Activated CD4-positive, alpha-beta T cell treated with anti-CD3 and anti-CD28 coated beads, Interleukin-2, Interleukin-4, amounts not matched to agents 100 ng/mL and 50 ng/mL, durations not matched to agents 16 hours and 8 hours (primary cell): ENCODE measurements at places on chromosomes 4 and X.

GRCh38 chr4:107791902-107792301, 32.8 kb upstream of the SGMS2 start:
- DNase-seq, result no peak

DNA sequence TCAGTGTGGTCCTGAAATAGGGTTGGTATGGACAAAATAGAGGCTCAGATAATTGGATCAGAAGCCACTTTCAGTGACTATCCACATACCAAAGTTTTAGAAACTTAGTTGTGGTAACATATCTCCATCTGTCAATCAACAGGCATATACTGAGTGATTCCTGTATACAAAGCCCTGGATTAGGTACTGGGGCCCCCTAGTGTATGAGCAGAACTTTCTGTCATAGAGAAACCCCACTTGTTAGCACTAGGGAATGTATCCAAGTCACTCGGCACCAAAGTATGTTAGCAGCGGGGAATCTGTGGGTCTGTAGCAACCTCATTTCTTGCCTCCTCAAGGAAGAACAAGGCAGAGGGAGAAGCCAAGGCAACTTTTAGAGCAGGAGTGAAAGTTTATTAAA, 50.7 kb downstream of the MAP7D3 start:
- peak; percentile 31 for DNase-seq

DNA sequence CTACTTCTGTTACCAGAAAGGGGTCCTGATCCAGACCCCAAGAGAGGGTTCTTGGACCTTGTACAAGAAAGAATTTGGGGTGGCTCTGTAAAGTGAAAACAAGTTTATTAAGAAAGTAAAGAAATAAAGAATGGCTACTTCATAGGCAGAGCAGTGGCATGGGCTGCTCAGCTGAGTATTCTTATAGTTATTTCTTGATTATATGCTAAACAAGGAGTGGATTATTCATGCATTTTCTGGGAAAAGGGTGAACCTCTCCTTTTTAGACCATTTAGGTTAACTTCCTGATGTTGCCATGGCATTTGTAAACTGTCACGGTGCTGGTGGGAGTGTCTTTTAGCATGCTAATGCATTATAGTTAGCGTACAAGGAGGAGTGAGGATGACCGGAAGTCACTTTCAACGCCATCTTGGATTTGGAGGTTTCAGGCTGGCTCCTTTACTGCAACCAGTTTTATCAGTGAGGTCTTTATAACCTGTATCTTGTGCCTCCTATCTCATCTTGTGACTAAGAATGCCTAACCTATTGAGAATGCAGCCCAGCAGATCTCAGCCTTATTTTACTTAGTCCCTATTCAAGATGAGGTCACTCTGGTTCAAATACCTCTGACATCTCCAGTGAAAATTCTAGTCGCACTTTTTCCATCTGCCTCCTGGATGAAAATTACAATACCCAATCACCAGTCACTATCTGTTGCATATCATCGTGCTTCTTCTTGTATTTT, 15.5 kb upstream of the TDO2 start:
- no peak for DNase-seq

GRCh38 chrX:11954176-11954575, 184.1 kb upstream of the FRMPD4 start:
- no peak for DNase-seq

DNA sequence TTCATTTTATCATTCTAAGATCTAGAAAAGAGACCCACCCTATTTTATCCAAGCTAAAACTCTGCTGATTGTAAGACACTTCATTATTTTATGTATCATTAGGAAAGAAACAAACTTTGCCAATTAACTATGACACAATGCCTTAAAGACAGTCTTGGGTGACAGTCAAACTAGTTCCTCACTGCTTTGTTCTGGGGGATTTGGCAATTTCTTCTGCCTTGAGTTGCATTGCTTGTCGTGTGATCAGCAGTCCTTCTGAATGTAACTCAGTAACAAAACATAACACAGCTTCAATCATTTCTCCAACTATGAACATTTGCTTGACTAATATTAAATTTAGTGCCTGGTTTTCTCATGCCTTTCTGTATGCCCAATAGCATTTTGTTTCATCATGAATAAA, 577.9 kb upstream of the DIPK2B start:
- DNase-seq, result no peak

DNA sequence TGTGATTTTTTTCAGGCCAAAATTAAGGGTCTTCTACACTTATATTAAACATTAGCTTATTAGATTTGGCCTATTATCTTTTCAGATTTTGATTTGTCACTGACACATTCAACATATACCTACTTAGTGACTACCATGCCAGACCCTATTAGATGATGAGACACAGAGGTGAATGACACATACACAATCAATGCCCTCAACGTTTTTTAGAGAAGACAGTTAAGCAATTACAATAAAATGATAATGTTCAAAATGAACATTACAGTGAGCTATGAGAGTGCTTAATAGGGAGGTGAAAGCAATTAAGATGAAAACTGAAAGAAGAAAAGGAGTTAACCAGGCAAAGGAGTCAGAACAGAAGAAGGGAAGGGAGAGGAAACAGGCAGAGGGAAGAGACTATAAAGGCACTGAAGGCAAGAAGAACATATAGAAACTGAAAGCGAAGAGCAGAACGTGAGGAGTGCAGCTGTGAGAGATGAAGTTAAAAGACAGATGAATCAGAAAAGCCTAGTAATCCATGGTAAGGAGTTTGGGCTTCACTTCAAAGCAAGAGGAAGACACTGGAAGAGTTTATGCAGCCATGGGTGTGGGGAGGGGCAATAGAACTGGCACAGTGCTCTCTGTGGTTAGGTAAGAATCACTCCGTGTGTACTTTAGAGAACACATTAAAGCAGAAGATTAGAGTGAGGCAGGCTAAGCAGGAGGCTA, 119.0 kb downstream of the REELD1 start:
- DNase-seq, result peak; percentile 48

DNA sequence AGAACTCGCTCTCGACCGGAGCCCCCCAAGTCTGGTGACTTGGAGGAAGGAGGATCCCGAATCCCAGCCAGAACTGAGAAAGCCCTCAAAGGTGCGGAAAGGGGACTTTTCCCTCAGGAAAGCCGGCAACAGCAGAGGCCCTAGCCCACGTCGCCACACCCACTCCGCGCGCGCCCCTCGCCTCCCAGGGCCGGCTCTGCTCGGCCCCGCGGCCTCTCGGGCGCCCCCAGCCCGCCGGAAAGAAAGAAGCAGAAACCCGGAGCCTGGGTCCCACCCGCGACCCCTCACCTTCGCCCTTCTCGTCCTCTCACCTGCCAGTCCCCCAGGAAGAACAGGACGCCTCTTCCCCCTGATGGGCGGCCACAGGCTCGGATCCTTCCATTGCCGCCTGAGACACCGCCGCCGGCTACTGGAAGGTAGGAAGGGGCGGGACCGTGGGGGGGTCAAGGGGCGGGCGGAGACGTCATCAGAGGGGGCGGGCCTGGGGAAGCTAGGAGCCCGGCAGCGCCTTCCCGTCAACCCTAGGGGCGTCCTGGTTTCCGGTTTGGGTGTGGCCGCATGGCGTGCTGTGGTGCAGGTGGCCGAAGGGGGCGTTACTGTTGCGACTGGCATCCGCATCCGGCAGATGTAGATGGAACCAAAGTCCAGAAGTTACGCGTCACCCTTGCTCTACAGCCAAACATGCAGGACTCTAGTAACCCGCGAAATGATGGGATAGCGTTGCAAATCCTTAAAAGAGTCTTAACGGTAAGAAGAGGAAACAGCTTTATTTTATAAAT, at the start of gene UBA6:
UBA6 (minus strand) TSS at position 418 of the 779 bp plus-strand sequence; CDS start at position 382, 36 bp downstream.
- peak; percentile 97 for DNase-seq

DNA sequence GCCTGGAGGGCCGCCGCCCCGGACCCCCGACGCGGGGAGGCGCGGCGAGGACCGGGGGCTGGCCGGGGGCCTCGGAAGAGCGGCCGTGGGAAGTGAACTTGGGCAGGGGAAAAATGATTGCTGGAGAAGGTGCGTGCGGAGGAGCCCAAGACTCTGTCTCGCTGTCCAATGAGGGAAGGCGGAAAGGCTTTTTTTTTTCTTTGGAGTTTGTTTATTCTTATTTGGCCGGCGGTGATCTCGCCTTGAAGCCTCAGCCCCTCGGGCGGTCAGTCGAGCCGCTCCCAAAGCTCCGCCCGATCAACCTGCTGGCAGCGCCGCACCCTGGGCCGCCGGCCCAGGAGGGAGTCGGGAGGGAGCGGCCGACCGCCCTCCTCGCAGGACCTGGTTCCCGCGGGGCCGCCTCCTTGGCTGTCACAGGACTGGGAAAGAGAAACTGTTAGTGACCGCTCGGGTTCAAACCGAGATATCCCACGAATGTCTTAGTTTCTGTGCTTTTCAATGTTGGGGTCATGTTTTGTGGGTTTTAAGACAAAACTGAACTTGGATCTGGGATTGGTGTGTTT, 2.5 kb downstream of the CPEB2 start:
- DNase-seq, result peak; percentile 50

DNA sequence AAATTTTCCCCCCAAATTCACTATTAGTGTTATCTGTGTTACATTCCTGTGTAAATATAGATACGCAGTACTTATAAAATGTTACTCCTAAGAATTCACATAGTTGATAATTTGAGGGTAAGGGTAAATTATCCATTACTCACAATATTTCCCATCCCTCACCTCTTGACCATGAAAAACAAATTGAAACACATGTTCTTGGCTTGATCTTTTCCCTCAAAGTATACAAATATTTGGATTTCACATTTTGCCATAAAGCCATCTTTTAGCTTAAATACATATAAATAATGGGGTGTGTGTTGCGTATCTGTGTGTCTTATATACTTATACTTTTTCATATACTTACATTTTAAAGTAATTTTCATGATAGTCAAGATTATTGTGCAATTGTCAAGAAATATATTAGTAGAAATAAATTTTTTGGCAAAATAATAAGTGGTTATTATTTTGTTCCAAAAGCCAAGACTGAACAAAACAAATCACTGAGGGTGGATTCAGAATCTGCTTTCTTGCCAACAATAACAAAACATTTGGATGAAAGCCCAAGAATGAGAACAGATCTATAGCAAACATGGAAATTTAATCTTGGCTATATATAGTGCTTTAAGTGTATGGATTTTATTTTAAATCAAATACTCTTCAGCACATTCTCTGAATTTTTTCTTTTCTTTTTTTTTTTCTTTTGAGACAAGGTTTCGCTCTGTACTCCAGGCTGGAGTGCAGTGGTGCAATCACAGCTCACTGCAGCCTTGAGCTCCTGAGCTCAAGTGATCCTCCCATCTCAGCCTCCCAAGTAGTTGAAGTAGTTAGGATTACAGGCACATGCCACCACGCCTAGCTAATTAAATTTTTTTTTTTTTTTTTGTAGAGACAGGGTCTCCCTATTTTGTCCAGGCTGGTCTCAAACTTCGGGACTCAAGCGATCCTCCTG, 48.5 kb upstream of the PRSS48 start:
- DNase-seq, result no peak

GRCh38 chr4:14524276-14524675, 478.0 kb upstream of the CPEB2 start:
- no peak for DNase-seq

- no peak for DNase-seq
Measured at GRCh38 chrX:25278341-25278740, 262.6 kb upstream of the ARX start.

- DNase-seq, result no peak
Measured at GRCh38 chr4:26751004-26751403, 109.6 kb upstream of the STIM2 start.

DNA sequence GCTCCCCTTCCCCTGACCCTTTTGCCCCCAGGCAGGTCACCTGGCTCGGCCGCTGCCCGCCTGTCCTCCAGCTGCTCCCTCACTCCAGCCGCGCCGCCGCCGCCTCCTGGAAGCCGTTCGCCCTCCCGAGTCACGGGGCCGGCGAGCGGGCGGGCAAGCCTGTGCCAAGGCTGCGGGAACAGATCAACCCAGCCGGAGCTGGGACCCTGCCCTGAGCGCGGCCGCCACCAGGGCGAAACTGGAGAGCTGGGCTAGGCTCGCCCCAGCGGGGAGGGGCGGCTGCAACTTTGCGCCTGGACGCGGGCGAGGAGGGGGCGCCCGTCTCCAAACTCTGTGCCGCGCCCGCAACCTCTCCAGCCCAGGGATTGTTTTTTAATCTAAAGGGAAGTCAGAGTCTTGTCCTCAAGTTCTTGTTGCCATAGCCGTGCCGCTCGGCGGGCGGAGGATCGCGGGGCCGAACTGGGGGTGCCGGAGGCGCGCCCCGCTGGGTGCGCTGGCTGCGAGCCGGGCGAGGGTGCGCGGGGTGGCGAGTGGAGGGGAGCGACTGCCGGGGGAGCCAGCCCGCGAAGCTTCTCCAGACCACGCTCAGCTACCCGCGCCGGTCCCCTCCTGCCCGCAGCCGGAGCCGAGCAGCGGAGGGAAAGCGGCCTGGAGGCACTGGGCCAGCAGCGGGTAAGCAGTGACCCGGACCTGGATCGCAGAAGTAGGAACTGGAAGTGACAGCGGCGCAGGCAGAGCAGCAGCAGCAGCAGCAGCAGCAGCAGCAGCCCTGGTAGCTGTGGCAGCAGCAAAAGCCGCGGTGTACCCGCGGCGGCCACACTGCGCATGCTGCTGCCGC, 13.4 kb downstream of the ARHGEF6 start:
- no peak for DNase-seq

DNA sequence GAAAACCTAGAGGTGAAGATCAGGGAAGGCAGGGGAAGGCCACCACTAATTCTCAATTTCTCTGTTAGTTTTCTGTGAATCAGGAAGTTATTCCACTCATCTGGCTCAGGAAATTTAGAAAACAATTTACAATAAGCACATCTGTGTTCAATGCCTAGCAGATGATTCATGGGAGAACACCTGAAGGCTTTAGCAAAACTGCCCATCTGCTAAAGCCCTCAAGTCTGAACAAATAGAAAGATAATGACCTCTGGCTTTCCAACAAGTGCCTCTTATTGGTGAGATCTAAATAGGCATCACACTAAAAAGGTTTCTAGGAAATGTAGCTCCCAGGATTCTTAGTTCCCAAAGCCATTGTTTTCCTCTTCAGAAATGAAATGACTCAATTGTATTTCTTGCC, 122.1 kb upstream of the GNPDA2 start:
- DNase-seq, result no peak

DNA sequence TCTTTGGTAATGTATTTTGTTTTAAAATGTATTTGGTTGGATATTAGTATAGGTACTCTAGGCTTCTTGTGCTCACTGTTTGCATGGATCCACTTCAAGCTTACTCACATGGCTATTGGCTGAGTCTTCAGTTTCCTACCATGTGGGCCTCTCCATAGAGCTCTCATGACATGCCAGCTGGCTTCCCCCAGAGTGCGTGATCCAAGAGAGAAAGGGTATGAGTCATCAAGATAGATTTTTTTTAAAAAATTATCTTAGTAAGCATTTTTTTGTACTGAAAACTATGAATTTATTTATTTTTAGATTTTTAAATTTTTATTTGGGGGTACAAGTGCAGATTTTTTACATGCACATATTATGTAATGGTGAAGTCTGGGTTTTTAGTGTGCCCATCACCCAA, 219.1 kb upstream of the AMOT start:
- DNase-seq, result no peak

- DNase-seq, result peak; percentile 1
Measured at GRCh38 chr4:16721613-16722291, 176.7 kb downstream of the LDB2 start.

- DNase-seq, result no peak
Measured at GRCh38 chr4:182400081-182400480, 156.9 kb downstream of the TENM3 start.

DNA sequence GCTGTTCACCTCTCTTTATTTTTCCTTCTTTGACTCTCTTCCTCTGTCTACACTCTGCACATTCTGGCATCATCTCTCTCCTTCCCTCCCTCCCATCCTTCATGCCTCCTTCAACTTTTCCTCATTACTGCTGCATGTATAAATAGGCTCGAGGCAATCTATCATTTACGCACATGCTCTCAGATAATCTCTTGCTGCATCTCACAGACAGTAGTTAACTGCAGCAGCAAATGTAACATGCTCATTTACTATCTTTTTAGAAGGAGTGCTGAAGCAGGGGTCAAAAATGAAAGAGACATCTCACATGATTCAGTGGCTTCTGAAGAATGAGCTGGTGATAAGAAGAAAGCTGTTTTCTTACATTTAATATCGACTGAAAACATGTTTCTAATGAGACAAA, 127.7 kb downstream of the RASL11B start:
- DNase-seq, result no peak
